Subcutaneous preadipocyte (primary cell): ENCODE measurements at places on chromosomes 3 and 15. TPM values are rescaled to one million over a fixed set of nuclear protein-coding genes. Genes with fewer than 3 reads are reported as not detected.

The SMAD3 gene
- total RNA-seq, result 35.6 and 46.1 TPM in 2 replicates

The KBTBD8 gene
- 0.73 and 3.1 TPM in 2 replicates for total RNA-seq

The ATP13A4 gene
- under 0.01 and 0.20 TPM in 2 replicates for total RNA-seq

The MUC20 gene
- 0.39 and 1.1 TPM in 2 replicates for total RNA-seq

The FBXO40 gene
- not detected in 2 replicates for total RNA-seq

The GP9 gene
- not detected in 2 replicates for total RNA-seq

The BCHE gene
- 1.1 and 4.1 TPM in 2 replicates for total RNA-seq

The KY gene
- 0.73 and 1.2 TPM in 2 replicates for total RNA-seq

The C15orf62 gene
- not detected in 2 replicates for total RNA-seq

The MGLL gene
- total RNA-seq, result 33.1 and 61.0 TPM in 2 replicates

The SH2D7 gene
- not detected in 2 replicates for total RNA-seq

The SPINT1 gene
- under 0.01 TPM in 1 of 2 replicates, not detected in the other for total RNA-seq

The FGD5 gene
- 5.3 and 10.3 TPM in 2 replicates for total RNA-seq

The DNAH12 gene
- under 0.01 TPM in 1 of 2 replicates, not detected in the other for total RNA-seq

The ARHGAP11A gene
- 16.2 and 32.6 TPM in 2 replicates for total RNA-seq

The EPHA3 gene
- under 0.01 and 0.37 TPM in 2 replicates for total RNA-seq

The GATM gene
- total RNA-seq, result 0.73 and 0.98 TPM in 2 replicates

The LEKR1 gene
- total RNA-seq, result 0.20 and 2.2 TPM in 2 replicates

The PRSS50 gene
- not detected in 2 replicates for total RNA-seq

The TP63 gene
- total RNA-seq, result under 0.01 TPM in 2 replicates

The SCN11A gene
- under 0.01 TPM in 1 of 2 replicates, not detected in the other for total RNA-seq

The DOCK3 gene
- total RNA-seq, result under 0.01 and 0.20 TPM in 2 replicates

The EIF2B5 gene
- total RNA-seq, result 26.1 and 34.2 TPM in 2 replicates

The STRC gene
- total RNA-seq, result 0.73 TPM in 1 of 2 replicates, not detected in the other

The FILIP1L gene
- total RNA-seq, result 19.1 and 42.8 TPM in 2 replicates

The PPARG gene
- 84.1 and 121 TPM in 2 replicates for total RNA-seq

The PLS1 gene
- total RNA-seq, result under 0.01 and 0.59 TPM in 2 replicates

The BCL6 gene
- total RNA-seq, result 19.7 and 27.6 TPM in 2 replicates

The TPRG1 gene
- total RNA-seq, result 0.78 and 3.3 TPM in 2 replicates
